ENCODE measurements at places on chromosomes 2 and 18. TPM values are rescaled to one million over a fixed set of nuclear protein-coding genes. Genes with fewer than 3 reads are reported as not detected.

MC4R gene
- polyA plus RNA-seq = 0.27 TPM

CDKL4 gene
- 0.57 TPM for polyA plus RNA-seq

WDR7 gene
- polyA plus RNA-seq = 14.6 TPM

FAM228A gene
- polyA plus RNA-seq = 1.0 TPM

GRCh38 chr2:121529439-121530211, 1.1 kb upstream of the RNU4ATAC start:
- DNase-seq = peak; percentile 65

DNA sequence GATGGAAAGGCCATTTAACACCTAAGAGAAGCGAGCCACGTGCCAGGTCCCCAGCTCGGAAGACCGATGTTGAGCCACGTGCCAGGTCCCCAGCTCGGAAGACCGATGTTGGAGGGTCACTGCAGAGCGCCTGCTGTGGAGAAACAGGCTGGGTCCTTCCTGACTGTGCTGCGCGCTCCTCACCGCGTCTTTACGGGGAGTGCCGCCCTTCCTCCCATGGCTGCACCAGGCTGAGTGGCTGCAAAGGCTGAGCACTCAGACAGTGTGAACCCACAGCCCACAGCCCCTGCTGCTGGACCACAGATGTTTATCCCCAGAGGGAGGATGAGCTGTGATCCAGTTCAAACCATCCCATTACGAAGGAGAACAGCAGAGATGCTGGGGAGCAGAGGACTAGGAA, 55.7 kb downstream of the RTP5 start:
- no peak for DNase-seq

- no peak for DNase-seq
Observed at GRCh38 chr2:177799531-177799930, 273.0 kb downstream of the PDE11A start.

- no peak for DNase-seq
Observed at GRCh38 chr2:169275696-169276444, 86.5 kb downstream of the LRP2 start.

DNA sequence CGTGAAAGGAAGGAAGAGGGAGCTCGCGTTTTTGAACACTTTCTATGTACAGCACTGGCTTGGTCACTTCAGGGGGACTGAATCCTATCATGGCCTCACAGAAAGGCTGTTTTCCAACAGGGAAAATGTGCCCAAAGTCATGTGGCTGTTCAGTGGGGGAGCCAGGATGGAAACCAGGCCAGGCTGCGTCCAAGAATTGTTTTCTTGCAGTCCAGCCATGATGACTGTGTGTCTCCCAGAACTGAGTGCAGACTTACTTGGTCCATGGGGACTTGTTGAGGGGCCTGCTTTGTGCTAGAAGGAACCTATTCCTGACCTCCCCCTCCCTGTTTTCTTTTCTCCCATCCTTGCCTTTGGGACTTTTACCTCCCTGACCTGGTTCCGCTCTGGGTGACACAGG, 46.9 kb downstream of the EMILIN2 start:
- DNase-seq = no peak

DNA sequence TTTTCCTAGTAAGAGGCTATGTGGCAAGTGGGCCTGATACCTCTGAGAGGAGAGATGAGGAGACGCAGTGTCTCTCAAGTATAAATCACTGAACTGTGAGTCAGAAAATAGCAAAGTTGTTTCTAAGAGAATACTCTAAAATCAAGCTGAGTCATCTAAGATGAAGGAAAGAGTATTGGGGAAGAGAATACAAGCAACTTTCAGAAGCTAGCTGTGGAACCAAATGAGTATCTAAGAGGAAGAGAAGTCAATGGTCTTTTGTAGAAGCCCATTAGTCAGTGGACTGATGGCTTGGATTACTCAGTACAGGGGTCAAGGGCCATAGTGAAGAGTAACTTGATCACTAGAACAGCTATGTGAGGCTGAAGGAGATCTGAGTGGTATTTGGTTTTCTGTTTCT, 2.7 kb upstream of the DCC start:
- DNase-seq = no peak

DNA sequence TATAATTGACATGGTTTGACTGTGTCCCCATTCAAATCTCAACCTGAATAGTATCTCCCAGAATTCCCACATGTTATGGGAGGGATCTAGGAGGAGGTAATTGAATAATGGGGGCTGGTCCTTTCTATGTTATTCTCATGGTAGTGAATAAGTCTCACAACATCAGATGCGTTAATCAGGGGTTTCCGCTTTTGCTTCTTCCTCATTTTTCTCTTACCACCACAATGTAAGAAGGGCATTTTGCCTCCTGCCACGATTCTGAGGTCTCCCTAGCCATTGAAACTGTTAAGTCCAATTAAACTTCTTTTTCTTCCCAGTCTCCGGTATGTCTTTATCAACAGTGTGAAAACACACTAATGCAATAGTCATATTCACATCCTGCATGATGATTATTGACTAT, 1073.3 kb upstream of the CDH2 start:
- no peak for DNase-seq

GRCh38 chr2:100535855-100536254, 26.9 kb upstream of the PDCL3 start:
- no peak for DNase-seq

DNA sequence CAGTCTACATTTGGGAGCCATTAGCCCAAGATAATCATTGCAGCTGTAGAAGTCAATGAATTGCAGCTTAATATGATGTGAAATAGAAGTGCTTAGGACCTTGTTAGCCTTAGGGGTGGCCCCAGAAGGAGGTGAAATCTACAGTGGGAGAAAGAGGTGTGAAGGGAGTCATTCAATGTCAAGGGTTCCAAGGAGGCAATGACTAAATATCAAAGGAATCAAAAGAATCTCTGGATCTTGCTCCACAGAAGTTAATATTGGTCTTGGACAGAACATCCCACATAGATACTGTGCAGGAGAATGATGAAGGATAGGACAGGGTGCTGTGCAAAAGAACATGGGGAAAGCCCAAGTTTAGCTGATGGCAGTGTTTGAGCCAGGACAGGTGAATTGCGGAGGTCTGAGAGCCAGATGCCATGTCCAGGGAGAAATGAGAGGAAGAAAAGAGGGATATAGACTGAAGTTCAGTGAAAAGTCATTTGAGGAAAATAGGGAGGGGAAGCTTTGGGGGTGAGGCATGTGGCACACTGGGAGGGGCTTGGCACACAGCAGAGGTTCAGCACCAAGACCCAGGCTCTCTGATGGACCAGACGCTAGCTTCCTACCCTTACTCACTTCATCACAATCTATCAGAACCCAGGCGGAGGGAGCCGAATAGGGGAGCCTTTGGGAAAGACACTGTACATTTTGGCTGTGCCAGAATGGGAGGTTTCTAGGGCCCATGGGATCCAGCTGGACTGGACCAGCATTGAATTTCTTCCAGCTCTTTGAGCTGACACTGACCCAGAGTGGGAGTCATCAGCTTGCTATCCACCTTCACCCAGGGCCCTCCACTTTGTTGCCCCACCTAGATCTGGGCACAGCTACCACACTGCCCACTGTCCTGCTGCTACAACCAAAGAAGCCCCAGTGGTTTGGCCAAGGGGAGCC, 2.2 kb downstream of the IL1F10 start:
- DNase-seq = no peak

GRCh38 chr2:46776687-46777327, 138.8 kb downstream of the MCFD2 start:
- peak; percentile 16 for DNase-seq

- DNase-seq = no peak
Observed at GRCh38 chr2:11679486-11680181, 9.6 kb upstream of the NTSR2 start.

DNA sequence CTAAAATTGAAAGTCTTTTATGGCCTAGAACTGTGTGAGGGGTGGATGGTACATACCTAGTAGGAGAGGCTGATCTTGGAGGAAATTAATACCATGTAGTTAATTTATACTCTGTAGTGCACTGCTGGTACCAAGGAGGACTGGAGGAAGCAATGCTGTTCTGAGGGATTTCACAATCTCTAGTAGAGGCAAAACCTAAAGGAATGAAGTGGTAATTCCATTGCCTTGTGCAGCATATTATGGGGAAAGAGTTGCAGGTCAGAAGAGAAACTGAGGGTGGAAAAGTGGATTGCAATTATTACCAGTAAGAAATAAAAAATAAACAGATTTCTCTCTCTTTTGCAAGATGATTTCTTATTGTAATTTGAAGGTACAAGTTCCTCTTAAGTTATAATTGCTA, 2.2 kb downstream of the ABI2 start:
- DNase-seq = no peak

DNA sequence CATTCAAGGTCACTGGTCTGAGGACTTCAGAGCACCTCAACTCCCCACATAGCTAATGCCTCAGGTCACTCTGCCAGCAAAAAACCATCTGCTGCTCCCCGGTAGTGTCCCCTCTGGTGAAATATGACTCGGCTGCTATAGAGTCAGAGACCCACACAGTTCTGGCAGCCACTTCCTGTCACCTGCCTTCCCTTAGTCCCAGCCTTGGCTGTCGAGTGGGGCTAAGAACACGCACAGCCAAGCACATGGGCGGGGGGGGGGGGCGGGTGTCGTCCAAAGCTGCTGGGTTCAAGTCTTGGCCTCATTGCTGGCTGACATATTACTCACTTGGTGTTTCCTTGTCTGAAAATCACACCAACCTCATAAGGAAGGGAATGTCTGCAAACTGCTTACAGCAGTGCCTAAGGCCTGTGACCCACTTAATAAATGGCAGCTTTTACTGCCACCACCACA, 37.5 kb downstream of the POLR1A start:
- DNase-seq = no peak

DNA sequence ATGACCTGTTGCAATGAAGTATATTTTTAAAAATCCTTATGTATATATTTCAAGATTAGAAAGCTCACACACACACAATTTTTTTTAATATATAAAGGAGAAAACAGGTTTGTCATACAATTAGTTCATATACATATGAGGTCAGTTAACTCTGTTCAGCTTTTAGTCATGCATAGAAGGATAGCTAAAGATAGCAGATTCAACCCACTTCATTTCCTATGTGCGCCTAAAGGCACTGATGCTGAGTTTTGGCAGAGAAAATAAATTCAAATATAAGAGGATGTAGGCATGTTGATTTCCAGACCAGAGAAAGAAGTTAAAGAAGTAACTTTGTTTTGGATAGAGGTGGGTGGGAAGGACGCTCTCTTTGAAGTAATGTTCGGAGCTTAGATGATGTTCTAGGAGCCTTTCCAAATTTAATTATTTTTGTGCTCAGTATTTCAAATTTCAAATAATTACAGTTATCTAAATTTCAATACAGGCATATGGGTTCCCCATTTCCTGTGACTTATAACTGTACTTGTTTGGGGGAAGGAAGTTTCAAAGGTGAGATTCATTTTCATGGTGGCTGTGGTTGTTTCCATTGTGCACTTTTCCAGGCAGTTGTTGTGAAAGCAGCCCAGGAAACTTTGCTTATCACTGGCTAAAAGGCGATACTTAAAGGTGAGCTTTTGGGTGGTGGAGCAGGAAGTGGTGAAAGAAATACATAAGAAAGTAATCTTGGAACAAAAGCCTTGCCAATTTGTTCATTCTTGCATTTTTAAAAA, 523.4 kb upstream of the FANCL start:
- no peak for DNase-seq

DNA sequence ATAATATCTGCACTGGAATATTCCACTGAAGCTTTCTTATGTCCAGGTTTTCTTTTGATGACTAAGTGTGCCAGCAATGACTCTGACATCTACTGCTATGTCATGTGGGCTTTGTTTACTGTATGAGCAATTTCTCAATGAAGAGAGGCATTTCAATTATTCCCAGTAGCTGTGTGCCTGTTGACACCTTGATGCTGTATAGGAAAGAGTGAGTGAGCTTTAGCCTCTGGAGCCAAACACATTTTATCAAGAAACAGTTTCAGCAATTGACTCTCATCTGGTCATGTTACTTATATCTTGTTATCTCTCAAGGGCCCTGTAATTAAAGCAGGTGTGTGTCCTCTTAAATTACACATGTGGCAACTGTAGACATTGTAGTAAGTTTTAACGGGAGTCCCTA, 493.2 kb upstream of the FANCL start:
- no peak for DNase-seq

- no peak for DNase-seq
Observed at GRCh38 chr2:88144914-88145497, 17.1 kb upstream of the FABP1 start.

DNA sequence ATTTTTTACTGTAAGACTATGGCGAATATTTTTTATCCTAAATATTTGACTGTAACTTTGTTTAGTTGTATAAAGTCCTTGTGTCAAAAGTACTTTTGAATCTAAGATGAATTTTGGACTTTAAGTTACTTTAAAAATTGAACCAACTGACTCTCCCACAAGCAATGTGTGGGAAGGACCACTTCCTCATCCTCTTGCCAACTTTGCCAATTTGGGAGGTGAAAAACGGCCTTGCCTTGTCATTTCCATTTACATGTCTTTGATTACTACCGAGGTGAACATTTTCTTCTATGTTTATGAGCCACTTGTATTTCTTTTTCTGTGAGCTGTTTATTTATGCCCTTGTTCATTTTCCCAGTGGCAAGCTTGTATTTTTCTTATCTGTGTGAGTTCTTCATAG, 12.8 kb upstream of the MSGN1 start:
- DNase-seq = no peak

GRCh38 chr18:79809482-79810192, 11.9 kb downstream of the KCNG2 start:
- no peak for DNase-seq

- no peak for DNase-seq
Observed at GRCh38 chr2:9230881-9231280, 24.3 kb downstream of the ASAP2 start.

DNA sequence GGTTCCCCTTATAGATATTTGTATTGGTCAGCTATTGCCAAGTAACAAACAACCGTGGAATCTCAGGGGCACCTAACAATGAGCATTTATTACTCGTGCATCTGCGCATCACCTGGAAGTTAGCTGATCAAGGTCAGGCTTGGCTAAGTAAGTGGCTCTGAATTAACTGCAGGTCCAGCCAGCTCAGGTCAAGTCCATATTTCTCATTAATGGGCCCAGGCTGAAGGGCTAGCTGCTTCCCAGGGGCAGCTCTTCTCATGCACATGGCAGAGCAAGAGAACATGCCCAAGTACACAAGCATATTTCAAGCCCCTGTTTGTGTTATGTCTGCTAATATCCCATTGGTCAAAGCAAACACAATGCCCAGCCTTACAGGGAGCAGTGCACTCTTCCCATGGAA, 7.8 kb upstream of the DGUOK start:
- DNase-seq = no peak

- DNase-seq = no peak
Observed at GRCh38 chr2:231455222-231455621, 9.1 kb downstream of the NCL start.

DNA sequence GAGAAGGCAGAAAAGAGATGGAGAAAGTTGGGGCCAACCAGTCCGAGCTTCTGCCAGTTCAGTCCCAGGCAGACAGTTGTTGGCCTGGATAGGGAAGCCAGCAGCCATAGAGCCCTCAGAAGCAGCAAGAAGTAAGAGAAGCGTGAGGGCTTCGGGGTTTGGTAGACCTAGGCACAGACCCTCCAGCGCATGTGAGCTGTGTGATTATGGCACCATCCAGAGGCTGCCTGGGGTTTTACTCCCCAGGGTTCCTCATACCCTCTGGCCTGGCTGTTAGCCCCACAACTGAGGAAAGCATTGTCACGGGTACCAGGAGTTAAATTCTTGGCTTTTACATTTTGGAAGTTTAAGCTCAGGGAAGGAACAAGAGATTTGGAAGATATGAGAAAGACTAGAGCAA, 93.7 kb upstream of the RAB6C start:
- no peak for DNase-seq

GRCh38 chr2:150866431-150866830, 379.0 kb upstream of the RND3 start:
- no peak for DNase-seq

- no peak for DNase-seq
Observed at GRCh38 chr18:35024196-35024595, 17.0 kb upstream of the MAPRE2 start.

All from left renal pelvis (tissue), 4 donors.